ENCODE measurements at places on chromosomes 16 and 17.

DNA sequence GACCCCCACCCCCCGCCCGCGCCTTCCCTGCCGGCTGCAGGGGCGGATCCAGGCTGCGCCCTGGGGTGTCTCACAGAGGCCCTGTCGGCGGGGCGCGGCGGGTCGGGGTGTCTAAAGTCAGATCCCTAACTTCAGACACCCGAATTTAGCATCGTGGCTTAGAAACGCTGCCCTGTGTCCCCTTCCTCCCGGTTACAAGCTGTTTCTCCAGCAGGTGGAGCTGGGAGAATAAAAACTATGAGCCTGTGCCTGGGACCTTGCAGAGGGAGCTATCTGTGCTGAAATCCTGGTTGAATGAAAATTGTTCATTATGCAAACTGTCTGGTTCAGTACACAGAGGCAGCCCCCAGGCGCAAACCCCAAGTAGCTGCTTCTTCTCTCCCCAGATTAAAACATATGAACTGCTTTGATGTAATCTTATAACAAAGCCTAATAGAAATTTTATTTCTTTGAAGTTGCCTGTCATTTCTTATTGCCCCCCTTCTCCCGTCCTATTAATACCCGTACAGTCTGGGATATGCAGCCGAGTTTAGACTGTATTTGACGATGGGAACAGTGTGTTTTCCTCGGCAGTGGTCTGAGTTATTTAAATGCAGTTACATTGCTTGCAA lies 79.0 kb downstream of the RPA1 start:
- peak; percentile 35 for DNase-seq

DNA sequence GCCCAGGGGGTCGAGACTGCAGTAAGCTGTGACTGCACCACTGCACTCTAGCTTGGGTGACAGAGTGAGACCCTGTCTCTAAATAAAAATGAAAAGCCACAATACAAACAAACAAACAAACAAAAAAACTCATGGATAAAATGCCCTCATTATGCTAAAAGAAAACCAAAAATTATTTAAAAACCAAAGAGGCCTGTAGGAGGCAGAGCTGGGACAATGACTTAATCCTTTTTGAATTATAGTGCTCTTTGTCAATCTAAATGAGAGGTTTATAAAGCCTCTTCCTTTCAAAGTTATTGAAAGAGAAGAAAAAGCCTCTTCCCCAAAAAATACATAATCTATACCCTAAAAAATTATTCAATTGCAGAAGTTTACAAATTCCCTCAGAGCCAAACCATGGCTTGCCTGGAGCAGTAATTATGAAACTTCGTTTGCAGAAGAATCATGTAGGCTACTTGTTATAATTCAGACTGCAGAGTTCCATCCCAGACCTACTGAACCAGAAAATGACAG lies 18.5 kb downstream of the CRLF3 start:
- no peak for DNase-seq

DNA sequence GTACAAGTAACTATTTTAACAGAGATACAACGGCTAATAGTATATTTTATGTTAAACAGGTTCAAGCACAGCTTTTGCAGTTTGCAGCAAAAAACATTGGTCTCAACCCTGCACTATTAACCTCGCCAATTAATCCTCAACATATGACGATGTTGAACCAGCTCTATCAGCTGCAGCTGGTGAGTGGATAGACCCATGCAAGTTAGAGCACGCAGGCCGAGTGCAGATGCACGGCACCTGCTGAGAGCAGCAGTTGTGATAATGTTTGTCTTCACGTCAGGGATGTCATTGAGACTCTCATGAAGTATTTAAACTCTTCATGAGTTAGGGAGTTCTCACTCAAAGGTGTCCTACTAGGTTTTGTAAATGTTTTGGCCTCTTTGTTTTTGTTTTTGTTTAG lies 45.6 kb downstream of the TMC6 start:
- peak; percentile 39 for DNase-seq

DNA sequence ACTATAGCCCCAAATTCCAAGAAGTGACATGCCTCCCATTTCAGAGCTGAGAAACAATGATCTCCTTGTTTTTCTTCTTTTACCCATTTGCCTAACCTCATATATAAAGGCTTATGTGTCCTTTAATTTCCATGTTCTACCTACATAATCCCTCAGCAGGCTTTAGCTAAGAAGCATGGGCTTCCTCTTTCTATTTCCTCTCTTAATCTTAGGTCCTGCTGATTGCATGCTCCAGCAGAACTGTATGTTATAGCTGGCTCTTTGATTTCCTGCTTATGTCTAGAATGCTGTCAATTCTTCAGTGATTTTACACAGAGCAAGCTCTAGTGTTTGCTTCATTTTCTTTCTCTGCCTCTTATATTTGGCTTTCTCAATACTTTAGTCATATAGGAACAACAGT lies 151.7 kb upstream of the COX10 start:
- DNase-seq = no peak

Measured in DMS79 (cell line).